ENCODE measurements at places on chromosomes 2 and 18.

GRCh38 chr2:23782126-23782525 lies 144.8 kb downstream of the ATAD2B start:
- no peak for DNase-seq

DNA sequence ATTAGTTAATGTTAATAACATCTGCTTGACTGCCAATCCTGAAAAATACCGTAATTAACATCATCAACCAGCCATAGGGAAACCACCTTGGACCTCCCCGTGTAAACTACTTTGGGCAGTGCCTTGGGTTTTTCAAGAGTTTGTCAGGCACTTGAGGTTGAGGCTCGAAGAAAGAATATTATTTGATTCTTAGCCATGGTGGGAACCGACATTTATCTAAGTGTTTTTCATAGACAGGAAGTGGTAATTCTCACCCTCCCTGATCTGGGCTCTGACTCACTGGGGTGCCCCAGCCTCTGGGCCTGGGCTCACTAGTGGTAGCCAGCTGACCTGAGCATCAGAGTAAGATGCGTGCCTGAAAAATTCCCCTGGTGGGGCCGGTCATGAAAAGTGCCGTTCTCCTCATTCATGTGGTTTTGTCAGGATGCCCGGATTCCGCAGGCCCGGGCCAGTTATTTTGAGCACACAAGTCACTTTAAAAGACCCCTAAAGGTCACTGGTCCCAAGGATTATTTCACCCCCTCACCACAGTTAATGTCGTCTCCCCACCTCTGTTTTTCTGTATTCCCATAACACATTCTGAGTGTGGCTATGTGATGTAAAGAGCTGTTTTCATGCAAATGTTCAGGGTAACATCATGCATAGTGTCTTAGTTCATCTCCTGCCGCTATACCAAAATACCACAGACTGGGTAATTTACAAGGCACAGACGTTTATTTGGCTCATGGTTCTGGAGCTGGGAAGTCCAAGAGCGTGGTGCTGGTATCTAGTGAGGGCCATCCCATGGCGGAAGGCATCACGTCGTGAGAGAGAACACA lies 21.6 kb upstream of the SPATA3 start:
- no peak for DNase-seq

GRCh38 chr2:136407117-136407951 lies 289.4 kb upstream of the CXCR4 start:
- no peak for DNase-seq

- no peak for DNase-seq
Measured at GRCh38 chr2:120379916-120380893, 34.3 kb downstream of the INHBB start.

GRCh38 chr2:128003463-128003862 lies 24.4 kb downstream of the SAP130 start:
- DNase-seq: no peak

- DNase-seq: no peak
Measured at GRCh38 chr2:175892046-175892445, 110.0 kb downstream of the LNPK start.

GRCh38 chr2:98901291-98901690 lies 34.7 kb downstream of the CRACDL start:
- DNase-seq: no peak

DNA sequence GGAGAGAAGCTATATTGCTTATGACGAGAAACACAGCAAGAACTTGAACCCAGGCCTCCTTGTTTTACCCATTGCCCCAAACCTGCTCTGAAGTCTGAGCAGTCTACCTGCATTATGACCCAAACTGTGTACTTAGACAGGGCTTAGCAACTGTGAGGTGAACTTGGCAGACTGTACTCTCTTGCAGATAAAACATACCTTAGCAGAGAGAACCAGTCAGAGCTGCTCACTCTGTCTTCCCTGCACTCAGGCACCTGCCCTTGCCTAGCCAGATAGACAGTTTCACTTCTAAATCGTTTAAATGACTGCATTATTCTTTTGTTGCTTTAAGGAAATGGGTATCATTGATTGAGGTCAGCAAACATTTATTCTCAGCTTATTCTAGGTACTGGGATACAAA lies 20.3 kb downstream of the ITPRID2 start:
- no peak for DNase-seq

GRCh38 chr18:6022074-6022444 lies 126.7 kb upstream of the TMEM200C start:
- DNase-seq: no peak

DNA sequence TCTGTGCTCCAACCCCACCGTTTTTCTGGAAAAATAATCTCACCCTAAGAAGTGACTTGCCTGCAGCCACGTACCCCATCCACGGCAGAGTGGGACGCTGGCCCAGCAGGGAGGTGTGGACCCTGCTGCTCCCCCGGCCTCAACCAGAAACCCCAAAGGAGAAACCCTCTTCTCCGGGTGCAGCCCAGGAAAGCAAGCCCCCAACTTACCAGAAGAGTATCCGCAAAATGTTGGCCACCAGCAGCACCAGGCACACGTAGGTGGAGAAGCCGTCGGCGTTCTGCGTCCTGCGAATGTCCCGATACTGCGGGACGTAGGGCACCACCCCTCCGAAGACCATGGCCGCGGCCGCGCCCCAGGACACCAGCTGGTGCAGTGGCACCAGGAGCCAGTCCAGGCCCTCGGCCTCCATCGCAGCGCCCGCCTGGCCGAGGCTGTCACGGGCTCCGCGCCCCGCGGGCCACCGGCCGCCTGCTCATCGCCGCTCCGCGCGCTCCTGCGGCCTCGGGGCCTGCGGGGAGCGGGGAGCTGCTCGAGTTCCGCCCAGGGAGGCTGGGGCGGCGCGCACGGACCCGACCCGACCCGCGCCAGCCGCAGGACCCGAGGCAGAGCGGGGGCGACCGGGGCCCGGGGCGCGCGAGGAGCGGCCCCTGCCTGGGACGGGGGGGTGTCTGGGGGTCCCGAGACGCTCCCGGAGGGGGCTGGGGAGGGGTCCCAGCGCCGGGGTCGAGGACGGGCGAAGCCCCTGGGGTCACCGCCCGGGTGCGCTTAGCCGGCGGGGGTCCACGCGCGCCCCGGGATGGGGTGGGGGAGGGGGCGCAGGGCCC lies 725 bp downstream of the SLC66A2 start:
- DNase-seq: no peak

DNA sequence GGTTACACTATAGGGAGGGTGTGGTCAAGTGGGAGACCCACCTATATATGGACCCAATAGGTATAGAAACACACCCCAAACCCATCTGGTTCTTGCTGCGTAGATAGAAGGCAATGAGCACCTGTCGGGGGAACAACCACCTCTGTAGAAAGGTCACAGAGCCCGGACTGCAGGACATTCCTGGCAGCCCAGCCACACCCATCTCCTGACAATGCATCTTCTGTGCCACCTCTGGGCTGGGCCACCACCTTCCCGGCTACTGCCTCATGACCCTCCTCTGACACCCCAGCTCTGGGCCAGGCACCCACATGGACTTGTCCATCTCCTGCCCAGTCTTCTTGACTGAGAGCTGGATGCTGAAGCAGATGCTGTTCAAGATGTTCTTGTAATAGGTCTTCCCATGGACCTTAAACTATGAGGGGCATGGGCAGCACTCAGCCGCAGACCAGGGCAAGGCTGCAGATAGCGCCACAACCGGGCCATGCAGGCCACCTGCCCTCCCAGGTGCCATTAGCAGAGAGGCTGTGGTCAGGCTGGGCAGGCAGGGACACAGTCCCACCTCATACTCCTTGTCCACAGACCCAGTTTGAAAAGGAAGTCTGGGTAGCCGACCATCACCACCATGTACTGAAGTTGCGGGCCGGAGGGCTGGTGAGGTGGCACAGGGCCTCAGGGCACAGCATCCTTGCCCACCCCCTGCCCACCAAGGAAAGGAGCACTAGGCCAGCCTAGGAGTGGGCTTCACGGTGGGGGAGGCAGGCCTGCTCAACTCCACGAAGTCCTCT lies 9.3 kb downstream of the ALPG start:
- no peak for DNase-seq

DNA sequence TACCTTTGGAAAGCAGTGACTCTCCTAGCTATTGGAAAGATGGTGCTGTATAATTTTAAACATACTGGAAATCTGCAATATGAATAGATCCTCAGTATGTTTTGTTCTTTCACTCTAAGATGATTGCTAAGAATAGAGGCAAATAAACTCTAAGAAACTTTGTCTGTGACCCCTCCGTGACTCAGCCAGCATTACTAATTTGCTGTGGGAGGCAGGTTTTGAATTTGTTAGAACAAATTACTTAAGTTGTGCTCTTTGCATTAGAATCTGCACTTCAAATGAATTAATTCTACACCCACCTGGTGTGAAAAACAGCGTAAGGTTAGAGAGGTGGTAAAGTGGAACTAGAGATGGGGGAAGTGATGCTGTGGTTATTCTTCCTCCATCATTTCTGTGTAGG lies 142.2 kb downstream of the RAPGEF4 start:
- DNase-seq: no peak

DNA sequence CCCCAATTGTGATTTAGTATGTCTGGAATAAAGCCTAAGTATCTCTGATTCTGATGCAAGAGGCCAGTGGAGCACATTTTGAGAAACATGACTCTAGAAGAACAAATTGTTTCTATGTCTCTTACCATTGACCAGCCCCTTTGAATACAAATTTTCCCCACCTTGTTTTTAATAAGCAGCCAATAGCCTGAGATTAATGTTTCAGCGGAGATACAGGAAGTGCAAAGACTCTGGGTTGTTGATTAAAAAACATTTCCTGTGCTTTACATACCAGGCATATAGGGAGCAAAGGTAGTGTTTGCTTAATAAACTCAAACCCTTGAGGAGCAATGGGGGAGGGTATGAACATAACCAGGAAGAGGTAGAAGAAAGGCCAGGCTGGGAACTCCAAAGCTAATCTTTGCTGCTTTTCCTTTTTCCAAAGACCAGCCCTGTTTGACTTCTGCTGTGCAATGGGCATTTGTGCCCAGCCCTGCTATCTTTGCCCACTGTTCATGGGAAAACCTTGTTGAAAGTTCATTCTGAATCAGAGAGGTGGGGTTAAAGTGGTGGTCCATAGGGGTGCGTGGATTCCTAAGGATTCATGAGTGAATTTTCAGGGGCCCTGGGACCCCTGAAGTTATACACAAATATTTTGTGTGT lies 29.3 kb downstream of the UPP2 start:
- no peak for DNase-seq

- DNase-seq: no peak
Measured at GRCh38 chr2:217215877-217216276, 356.0 kb upstream of the TNP1 start.

DNA sequence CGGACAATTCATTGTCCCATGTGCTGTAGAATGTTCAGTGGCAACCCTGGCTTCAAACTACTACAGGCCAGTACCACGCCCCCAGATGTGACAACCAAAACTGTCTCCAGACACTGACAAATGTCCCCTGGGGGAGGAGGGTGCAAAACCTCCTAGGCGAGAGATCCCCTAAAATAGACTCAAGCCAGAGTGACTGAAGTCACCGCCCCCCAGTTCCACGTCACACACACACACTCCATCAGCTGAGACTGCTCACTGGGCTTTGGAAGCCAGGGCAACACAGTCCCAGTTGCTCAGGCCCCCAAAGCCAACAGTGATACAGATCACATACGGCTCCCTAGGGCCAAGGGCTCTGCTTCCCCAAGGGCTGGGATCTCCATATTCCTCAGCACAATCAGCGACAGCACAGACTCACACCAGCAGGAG lies 19.1 kb downstream of the HDAC4 start:
- DNase-seq: no peak

DNA sequence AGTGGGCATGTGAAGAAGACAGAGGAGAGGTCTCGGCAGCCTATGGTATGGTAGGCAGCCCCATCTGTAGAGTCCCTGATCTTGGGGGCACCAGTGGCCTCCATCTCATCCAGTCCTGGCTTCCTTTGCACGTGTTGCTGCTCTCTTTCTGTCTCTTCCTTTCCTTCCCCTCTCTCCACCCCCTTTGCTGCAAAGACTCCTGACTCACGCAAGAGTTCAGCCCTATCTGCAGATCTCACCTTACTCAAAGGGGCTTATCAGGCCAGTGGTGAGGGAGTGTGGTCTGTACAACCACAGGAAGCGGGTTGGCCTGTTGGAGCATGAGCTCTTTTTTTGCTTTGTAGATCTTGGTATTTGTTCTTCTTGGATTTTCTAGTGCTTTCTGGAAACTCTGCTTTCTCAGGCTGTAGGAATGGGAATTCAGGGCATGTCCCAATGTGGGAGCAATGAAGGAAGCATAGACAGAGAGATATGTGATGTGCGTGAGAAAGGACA lies 14.6 kb upstream of the NT5DC4 start:
- DNase-seq: no peak

GRCh38 chr2:134245340-134245984 lies 8.4 kb upstream of the MGAT5 start:
- no peak for DNase-seq

DNA sequence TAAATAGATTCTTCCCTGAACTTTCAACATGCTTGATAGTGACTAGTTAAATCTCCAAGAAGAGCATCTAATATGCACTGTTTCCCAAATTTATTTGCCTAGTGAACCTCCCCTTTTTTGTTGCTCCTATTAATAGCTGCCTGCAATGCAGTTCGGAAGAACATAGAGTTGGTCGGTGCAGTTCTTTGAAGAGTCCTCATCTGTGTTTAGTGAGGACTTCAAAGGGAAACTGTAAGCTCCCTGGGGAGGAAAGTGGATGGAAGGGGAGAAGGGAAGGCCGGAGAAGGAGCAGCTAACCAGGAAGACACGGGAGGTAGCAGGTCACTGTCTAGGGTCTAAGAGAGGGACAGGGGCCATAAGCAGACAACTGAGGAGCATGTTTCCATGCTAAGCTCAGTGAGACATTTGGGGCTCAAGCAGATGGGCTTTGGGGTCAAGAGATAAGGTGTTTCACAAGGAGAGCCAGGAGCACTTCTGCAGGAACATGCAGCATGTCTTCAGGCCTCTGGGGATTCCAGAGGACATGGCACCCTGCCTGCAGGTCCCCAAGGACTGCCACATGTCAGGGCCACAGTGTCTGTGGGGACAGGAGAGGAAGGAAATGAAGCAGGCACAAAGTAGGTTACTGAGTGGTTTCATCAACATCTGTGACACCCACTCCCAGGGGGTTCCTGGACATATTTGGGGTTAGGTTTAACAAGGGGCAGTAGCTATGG lies 48.7 kb upstream of the ANXA4 start:
- DNase-seq: no peak

DNA sequence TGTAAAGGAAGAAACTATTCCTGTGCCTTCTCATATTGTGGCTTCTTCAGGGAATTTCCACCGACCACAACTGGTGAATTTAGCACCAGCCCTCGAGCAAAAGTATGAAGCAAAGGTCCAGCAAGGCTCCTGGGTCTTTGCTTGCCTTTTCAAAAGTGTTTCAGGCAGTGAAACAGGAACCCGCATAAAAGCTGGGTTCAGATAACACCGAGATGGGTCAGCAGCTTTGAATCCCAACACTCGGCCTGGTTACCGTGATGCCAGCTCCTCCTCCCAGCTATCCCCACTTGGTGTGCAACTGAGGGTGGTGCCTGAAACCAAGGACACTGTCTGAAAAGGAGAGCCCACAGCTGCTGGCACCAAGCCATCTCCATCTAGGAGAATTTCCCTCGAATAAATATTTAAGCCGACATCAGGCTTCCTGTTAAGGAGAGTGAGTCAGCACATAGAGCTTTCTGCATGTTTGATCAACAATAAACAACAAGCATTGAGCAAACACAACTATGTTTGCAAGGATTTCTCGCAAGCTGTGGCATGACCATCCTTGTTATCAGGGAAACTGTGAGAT lies 69.5 kb downstream of the ANTXR1 start:
- peak; percentile 65 for DNase-seq

All from SHP77 treated with DMSO at 0.1 percent for 48 hours (cell line).